CD4-positive, alpha-beta T cell (primary cell): ENCODE measurements at places on chromosomes 6 and 20. TPM values are rescaled to one million over a fixed set of nuclear protein-coding genes. Genes with fewer than 3 reads are reported as not detected.

GRCh38 chr20:46739431-46740213 lies 30.2 kb downstream of the SLC2A10 start:
- DNase-seq: no peak

GRCh38 chr20:47440857-47441773 lies 60.6 kb upstream of the NCOA3 start:
- no peak for DNase-seq

LAMP5 gene
- total RNA-seq: 0.11 TPM

DNA sequence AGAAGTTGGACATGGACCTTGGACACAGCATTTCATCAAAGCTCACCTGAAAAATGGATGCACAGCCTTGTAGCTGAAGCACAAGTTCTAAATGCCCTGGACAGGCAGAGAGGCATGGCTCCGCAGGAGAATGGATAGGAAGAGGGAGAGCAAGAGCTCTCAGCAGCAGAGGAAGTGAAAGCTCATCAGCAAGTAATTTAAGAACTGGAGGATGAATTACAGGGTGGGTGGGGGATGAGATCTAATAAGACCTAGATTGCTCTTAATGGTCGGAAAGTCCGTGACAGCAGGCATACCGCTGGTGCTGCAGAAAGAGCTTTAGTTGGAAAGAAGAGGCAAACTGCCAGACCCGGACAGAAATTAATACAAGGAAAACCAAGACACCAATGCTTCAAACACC lies 37.3 kb upstream of the SAYSD1 start:
- no peak for DNase-seq

- no peak for DNase-seq
Observed at GRCh38 chr6:132234356-132234755, 166.9 kb downstream of the MOXD1 start.

RBM12 gene
- 95.2 TPM for total RNA-seq

GRCh38 chr6:4253604-4254231 lies 118.3 kb upstream of the ECI2 start:
- DNase-seq: no peak

DNA sequence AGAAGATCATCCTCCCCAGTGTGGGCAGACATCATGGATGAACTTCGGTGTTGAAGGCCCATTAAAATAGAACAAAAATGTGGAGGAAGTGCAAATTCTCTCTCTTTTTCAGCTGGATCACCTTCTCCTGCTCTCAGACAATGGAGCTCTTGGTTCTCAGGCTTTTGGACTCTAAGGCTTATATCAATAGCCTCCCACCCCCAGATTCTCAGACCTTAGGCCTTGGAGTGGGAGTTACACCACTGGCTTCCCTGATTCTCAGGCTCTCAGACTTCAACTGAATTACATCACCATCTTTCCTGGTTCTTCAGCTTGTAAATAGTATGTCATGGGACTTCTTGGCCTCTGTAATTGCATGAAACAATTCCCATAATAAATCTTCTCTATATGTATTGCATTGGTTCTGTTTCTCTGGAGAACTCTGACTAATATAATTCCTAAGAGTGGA lies 36.6 kb downstream of the NSFL1C start:
- DNase-seq: no peak

CCN5 gene
- not detected for total RNA-seq

DLK2 gene
- 0.36 TPM for total RNA-seq

CFB gene
- total RNA-seq: 1.5 TPM

GRCh38 chr6:79421707-79422484 lies 115.3 kb downstream of the LCA5 start:
- no peak for DNase-seq

GRCh38 chr6:65745614-65746013 lies 38.6 kb upstream of the EYS start:
- no peak for DNase-seq

STX11 gene
- 16.1 TPM for total RNA-seq

HLA-DQA1 gene
- 5.9 TPM for total RNA-seq

GRCh38 chr20:8981482-8981881 lies 87.4 kb upstream of the PLCB4 start:
- no peak for DNase-seq

DNA sequence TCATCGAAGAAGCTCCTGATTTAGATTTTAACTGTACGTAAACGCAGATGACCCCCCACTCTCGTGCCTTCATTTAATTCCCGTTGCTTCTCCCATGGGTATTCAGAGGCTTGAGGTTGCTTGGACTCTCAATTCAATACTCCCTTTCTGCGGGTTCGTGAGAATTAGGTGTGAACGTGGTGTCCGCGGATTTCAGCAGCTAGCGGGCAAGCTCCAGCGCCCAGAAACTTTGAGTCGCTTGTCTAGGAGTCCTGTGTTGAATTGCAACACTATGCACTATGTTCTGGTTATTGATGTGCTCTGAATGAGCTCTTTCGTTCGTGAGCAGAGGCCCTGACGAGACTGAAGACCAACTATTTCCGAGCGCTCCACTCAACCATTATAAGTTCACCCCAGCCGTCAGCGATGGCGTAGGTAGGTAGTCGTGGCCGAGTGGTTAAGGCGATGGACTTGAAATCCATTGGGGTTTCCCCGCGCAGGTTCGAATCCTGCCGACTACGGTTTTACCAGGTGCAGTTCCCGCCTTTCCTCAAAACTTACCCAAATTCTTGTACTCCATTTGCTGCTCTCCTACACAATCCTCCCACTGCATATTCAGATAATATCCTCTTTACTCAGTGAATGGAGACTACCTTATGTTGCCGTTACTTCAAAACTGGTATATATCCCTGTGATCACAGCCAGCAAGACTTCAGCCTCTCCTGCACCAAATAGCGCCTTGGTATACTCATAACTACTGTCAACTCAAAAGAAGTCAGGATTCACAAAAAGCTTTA lies 72.6 kb upstream of the ZNF184 start:
- DNase-seq: no peak

UFL1 gene
- total RNA-seq: 22.1 TPM

- no peak for DNase-seq
Observed at GRCh38 chr6:73079611-73079955, 145.7 kb downstream of the KHDC1L start.
